CD4-positive, alpha-beta T cell treated with Interleukin-1 beta for 1 hour (primary cell): ENCODE measurements at places on chromosomes 3 and 15.
A peak's percentile ranks its signal among the peaks of the same experiment; 100 is the strongest.

DNA sequence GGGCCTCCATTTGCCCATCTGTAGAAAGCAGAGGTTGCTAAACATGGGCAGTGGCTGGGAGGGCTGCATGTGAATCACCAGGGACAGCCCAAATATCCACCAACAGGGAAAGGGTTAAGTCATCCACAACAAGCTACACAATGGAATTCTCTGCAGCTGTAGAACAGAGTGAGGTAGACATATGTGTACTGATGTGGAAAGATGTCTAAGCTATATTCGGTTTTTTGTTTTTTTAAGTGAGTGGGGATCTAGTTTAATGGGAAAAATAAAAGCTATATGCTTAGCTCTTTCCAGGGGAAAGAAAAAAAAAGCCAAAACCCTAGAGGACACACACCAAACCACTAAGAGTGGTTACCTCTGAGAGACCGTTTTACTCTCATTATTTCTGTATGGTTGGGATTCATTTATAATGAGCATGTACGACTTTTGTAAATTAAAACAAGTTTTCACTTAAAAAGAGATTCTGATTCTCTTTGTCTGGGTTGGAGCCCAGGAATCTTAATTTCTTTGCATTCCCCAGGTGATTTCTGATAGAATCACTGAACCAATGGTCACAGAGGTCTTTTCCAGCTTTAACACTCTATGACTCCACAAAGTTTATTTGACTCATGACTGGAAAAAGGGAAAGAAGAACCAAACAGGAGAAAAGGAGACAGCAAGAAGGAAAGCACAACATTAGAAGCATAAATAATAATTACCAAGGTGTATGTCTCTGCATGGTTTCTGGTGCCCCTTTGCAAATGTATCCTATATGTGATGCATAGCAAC, 19.1 kb downstream of the CRABP1 start:
- no peak for DNase-seq

GRCh38 chr15:70488002-70488605, 275.3 kb downstream of the UACA start:
- peak; percentile 76 for DNase-seq

GRCh38 chr3:141940194-141940776, 63.8 kb downstream of the ATP1B3 start:
- DNase-seq = no peak

GRCh38 chr3:144112437-144112836, 140.8 kb downstream of the DIPK2A start:
- DNase-seq = no peak

DNA sequence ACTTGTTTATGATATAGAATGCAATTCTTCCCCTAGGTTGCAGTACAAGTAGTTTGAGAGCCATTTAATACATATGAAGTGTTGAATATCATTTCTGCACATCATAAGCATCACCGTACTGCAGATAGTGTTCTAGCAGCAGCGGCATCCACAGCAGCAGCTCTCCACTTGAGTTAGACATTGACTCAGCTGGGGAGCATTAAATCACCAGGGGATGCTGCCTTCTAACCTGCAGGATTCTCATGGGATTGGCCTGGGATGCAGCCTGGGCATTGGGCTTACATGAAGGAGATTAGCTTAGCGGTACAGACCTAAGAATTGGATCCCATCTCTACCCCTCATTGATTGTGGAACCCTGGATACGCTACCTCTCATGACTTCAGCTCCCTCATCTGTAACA, 43.3 kb downstream of the CNTN3 start:
- no peak for DNase-seq

DNA sequence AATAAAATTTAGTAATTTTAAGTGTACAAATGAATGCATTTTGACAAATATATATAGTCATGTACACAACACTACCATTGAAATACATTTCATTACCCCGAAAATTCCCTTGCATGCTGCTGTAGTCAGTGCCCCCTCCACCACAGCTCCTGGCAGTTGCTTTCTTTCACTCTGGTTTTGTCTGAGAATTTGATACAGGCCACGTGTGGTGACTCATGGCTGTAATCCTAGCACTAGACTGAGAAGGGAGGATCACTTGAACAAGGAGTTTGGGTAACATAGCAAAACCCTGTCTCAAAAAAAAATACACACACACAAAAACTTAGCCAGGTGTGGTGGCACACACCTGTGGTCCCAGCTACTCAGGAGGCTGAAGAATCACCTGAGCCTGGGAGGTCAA, 65.4 kb downstream of the TFRC start:
- no peak for DNase-seq

DNA sequence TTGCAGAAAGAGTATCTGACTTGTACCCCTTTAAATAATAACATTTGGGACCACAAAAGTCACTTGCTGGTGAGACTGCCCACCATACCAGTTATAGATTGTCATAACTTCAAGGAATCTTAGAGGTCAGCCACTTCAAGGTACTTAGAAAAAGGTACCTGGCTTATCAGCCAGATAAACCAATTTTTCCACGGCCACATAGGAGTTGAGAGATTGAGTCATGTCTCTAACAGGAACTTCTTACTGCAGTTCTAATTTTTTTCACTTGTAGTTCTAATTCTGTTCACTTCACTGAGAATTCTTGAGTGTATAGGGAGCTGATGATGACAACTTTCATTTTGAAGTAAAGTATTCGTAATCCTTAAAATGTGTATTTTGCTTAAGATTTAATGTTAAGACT, 317.1 kb upstream of the CBLB start:
- DNase-seq = no peak

GRCh38 chr15:29438703-29439055, 169.1 kb upstream of the NSMCE3 start:
- DNase-seq = no peak

- no peak for DNase-seq
These were observed 3.4 kb downstream of the TMEM212 start for GRCh38 chr3:171846597-171846996.

DNA sequence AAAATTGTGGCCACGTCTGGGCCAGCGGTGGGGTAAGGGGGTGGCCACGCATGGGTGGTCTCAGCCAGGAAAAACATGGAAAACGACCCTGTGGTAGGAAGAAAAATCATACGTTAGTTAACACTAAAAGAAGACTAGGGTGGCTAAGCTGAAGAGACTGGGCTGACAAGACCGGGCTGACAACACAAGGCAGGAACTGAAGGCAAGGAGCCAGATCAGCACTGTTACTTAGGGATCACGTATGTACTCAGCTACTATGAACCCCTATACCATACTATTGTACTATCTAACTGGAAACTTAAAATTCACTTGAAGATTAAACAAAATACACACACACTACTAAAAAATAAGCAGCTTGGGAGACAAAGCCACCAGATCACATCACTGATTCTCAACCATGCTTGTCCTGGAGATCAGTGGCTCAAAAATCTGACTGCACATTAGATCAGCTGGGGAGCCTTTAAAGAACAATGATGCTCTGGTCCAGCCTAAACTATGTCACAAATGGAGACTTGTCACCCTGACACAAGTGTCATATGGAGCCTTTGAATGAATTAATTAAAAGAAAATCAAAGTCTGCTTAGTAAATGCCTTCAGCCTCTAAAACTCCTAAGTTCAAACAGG, 442.2 kb downstream of the SHQ1 start:
- DNase-seq = no peak
